ENCODE measurements at places on chromosomes 3 and 15. TPM values are rescaled to one million over a fixed set of nuclear protein-coding genes. Genes with fewer than 3 reads are reported as not detected.

The GLDN gene
- 0.08 TPM for total RNA-seq

The CCR4 gene
- total RNA-seq, result 0.03 TPM

The SYNPR gene
- total RNA-seq, result not detected

The TGM4 gene
- total RNA-seq, result 0.23 TPM

The GPR27 gene
- total RNA-seq, result 3.3 TPM

The BUB1B gene
- 23.2 TPM for total RNA-seq

Measured in A549 treated with AZD2906 at 1 μM for 4 hours (cell line).